HuH-7 (cell line): ENCODE measurements at places on chromosomes 7 and 10.

- no peak for DNase-seq
Observed at GRCh38 chr7:143183024-143183423, at the start of gene TAS2R39. Gene TAS2R39 (plus strand): TSS chr7:143183419. CDS start chr7:143183419, 0 bp downstream.

GRCh38 chr7:87810130-87810529 lies 66.0 kb downstream of the SLC25A40 start:
- no peak for DNase-seq

- no peak for DNase-seq
Observed at GRCh38 chr10:44809647-44810046, 101.5 kb upstream of the TMEM72 start.

DNA sequence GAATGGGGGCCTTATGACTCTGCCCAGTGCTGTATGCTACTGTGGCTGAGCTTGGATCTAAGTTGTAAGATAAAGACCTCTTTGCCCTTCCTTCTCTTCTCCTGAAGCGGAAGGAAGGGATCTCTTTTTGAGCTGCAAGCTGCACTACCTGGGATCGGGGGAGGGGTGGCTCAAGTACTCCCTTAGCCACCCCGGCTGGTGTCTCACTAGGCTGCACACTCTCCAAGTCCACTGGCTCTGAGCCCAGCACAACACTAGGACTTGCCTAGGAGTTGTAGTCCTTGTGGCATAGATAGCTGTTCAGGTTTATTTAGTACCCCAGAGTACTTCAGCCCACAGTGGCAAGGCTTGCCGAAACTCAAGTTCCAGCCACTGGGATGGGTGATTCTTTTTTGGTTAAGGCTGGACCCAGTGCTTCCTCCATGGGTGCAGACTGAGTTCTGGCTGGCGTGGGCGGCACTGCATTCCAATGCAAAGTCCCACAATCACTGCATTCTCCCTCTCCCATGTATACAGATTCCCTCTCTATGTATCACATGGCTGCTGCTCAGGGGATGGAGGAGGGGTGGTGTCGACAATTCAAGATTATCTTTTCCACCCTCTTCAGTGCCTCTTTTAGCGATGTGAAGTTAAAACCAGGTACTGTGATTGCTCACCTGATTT lies 76.2 kb upstream of the SLC25A13 start:
- DNase-seq = no peak

DNA sequence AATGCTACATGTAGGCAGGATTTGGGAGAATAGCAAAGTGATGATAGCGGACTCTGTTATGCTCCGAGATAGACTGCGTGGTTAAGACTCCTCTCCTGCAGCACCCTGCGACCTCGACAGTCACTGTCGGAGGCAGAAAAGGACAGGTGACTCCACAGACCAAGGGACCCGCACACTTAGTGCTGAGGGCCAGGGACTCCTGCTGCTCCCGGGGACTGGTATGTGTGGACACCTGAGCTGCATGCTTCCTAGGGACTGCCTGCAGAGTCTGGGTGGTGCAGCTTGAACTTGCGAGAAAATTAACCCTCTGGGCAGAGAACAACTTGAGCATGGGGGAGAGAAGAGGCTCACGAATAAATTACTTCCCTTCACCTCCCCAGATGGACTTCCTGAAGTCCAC lies 407.1 kb upstream of the PFKP start:
- no peak for DNase-seq

- no peak for DNase-seq
Observed at GRCh38 chr7:109868215-109868860, 1222.6 kb upstream of the LRRN3 start.

DNA sequence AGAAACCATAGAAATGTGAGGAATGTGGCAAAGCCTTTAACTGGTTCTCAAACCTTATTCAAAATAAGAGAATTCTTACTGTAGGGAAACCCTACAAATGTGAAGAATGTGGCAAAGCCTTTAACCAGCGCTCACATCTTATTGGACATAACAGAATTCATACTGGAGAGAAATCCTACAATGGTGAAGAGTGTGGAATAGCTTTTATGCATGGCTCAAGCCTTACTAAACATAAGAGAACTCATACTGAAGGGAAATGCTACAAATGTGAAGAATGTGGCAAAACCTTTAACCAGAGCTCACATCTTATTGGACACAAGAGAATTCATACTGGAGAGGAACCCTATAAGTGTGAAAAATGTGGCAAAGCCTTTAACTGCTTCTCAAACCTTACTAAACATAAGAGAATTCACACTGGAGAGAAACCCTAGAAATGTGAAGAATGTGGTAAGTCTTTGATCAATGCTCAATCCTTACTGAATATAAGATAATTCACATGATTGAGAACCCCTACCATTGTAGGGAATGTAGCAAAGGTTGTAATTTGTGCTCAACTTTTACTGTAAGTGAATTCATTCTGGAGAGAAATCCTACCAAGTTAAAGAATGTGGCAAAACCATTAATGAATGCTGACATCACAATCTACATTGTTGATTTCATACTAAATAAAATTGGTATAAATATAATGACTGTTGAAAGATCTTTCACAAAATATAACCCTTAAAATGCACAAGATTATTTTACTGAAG lies 142.5 kb upstream of the ZNF479 start:
- DNase-seq = no peak

GRCh38 chr7:35817181-35817580 lies 16.3 kb downstream of the SEPTIN7 start:
- DNase-seq = no peak

DNA sequence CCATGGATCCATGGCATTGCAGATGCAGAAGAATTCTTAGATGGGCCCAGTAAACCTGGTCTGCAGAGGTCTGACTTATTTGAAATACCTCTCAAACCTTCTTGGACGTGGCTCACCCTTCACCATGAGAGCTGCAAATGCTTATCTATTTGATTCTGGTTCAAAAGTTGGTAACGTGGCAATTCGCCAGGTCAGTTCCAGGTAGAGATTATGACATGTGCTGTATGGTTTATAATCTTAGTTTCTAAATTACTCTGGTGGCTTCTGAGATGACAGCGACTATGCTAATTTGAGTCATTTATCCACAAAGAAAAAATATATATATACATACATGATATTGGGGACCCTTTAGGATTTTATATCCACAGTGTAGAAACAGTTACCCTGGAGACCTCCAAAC lies 68.8 kb downstream of the NRP1 start:
- DNase-seq = no peak

DNA sequence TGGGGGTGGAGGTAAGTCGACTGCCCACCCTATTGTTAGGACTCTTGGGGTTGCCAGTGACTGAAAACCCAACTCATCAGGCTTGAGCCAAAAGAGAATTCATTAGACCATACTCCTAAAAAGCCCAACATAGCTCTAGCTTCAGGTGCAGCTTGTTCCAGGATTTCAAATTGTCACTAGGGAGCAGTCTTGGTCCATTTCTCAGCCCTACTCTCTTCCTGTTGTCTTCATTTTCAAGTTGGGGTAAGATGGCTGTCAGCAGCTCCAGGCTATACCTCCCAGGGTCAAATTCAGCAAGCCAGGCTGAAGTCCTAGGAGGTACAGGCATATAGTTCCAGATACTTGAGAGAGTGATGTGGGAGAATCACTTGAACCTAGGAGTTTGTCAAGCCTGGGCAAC lies 14.9 kb upstream of the COL13A1 start:
- DNase-seq = no peak

- DNase-seq = no peak
Observed at GRCh38 chr7:93315896-93316295, 83.7 kb downstream of the VPS50 start.

- no peak for DNase-seq
Observed at GRCh38 chr7:143499246-143499645, 21.6 kb downstream of the TAS2R41 start.

DNA sequence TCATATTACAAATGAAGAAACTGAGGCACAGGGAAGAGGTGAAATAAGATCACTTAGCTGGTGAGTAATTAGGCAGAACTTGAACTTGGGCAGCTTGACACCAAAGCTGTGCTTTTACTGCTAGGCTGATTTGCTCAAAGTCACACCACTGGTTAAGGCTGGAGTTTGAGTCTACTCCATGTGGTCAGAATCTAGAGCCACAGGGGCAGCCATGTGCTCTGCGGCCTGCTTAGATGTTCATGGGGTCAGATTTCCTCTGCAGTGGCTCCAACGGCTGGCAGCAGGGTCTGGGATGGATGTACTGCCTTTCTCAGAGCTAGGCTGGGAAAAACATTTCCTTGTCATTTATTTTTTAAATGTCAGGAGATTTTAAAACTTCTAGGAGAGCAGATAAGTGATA lies 417.5 kb downstream of the KCNMA1 start:
- no peak for DNase-seq

DNA sequence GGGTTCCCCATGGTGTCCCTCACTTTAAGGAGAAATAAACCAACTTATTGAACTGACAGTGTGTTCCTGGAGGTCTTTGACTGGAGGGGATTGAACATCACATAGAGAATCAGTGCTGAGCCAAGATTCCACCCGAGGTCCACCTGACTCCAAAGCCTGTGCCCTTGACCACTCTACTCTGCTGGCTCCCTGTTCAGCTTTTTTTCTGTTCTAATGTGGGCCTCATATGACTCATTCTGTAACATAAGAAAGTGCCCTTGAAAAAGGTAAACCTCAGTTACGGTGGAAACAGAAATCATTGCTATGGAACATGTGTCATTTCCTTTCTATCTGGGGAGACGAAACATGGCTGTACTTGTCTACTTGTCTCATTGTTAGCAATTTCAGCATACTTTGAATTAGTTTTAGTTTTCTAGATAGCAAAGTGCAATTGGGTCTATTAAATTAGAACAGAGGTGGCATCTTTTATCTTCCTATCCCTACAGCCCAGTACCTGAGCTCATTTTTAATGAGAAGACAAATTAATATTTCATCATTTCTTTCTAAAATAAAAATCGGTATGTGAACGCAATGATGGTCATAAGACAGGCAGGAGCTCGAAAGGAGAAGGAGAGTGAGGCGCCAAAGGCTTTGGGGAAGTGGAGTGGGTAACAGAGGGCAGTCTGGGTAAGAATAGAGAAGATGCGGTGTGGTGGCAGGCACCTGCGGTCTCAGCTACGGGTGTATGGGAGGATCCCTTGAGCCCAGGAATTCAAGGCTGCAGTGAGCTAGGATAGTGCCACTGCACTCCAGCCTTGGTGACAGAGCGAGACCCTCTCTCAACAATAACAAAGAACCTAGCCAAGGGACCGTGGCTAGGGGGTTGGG lies 1.5 kb downstream of the GSDME start:
- no peak for DNase-seq

DNA sequence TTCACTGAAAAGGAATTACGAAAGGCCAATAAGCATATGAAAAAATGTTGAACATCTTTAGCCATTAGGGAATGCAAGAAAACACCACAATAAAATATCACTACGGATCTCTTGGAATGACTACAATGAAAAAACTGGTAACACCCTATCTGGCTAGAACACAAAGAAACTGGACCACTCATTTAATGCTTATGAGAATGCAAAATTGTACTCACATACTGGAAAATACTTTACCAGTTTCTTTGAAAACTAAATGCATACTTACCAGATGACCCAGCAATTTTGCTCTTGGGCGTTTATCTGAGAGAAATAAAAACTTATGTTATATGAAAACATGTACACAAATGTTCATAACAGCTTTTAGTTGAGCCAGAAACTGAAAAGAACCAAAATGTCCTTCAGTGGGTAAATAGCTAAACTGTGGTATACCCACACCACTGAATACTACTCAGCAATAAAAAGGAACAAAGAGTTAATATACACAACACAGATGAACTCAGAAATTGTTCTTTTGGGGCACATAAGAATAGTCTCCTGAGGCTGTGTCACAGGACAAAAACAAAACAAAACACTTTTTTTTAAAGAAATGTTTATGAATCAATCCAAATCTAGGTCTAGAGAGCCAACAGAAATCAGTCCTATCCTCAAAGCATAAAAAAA lies 23.5 kb downstream of the CNOT4 start:
- DNase-seq = no peak

DNA sequence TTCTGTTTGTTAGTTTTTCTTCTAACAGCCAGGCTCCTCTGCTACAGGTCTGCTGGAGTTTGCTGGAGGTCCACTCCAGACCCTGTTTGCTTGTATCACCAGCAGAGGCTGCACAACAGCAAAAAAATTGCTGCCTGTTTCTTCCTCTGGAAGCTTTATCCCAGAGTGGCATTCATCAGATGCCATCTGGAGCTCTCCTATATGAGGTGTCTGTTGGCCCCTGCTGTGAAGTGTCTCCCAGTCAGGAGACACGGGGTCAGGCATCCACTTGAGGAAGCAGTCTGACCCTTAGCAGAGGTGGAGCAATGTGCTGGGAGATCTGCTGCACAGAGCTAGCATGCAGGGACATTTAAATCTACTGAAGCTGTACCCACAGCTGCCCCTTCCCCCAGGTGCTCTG lies 26.7 kb upstream of the CROT start:
- no peak for DNase-seq

DNA sequence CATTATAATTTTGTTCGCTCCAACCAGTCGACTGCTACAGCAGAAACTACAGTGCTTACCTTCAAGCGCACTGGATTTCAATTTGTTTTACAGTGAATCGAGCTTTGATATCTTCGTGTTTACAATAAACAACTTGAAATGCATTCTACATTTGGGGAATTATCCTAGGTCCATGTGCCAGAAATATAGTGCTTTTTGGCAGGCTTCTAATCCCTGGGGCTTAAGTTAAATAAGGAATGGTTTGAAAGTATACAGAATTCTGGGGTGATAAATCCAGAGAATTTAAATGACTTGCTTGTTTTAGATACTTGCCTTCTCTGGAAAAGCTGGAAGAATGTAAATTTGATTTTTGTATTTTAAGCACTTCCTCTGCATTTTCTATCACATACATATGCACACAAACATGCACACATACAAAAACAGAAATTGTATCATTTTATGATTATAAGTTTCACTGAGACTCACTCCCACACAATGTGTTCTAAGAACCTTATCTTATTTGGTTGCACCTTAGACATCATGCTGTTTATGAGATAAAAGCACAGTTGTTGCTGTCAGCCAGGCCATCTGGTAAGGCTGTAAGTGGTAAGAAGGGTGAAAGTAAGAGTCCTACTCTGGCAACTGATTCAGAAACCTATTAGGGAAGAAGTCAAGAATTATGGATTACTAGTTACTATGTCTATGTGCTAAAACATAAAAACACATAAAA lies 347.2 kb upstream of the KCND2 start:
- no peak for DNase-seq

- DNase-seq = no peak
Observed at GRCh38 chr10:90604636-90605035, 253.2 kb downstream of the HTR7 start.

- no peak for DNase-seq
Observed at GRCh38 chr10:32125023-32125422, 68.8 kb upstream of the KIF5B start.

DNA sequence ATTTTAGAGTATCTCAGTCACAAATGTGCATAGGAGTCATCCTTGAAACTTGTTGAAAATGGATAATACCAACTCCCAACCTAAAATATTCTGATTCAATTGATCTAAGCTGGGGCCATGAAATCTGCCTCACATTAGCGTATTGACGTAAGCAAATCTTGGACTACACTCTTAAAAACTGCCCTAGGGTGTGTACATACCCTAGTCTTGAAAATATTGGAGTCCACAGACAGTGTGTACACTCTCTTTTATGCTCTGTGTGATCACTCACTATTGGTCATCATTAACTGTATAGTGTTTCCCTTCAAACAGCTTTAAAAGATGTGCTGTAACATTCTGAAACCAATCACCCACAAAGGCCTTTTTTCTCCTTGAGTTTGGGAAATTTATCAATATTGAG lies 102.9 kb upstream of the FERD3L start:
- DNase-seq = no peak
